ENCODE measurements at places on chromosomes 16 and 17.

DNA sequence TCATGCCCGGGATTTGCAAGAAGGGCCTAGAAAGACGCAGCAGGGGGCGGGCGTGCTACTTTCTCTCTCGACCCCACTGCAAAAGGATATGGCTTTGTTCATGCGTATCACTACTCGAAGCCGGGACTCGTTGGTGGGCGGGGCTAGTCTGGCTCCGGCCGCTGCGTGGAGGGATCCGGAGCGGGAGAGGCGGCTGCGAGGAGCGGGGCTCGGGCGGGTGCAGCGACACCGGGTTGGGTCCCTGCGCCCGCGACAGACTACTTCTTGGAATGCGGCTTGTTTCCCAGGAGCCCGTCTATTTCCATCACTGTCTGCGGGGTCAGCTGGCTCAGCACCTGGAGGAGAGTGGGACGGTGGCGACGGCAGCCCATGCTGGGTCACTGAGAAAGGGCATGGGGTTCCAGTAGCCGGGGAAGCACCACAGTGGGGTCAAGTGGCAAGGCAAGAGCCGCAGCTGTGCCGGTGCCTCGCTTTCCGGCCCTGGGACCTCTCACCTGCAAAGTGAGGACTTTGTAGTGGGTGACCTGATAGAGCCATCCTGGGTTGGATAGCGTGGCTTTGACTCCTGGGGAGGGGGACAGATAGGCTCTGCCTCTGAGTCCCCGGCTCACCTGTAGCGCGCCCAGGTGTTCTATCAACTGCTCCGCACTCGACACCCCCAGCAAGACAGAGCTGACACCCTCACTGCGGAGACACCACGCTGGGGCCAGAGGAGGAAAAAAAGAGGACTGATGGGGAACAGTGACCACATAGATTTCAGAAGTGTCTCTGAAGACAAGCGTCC, 6.6 kb downstream of the KCNAB3 start:
- DNase-seq, result no peak

DNA sequence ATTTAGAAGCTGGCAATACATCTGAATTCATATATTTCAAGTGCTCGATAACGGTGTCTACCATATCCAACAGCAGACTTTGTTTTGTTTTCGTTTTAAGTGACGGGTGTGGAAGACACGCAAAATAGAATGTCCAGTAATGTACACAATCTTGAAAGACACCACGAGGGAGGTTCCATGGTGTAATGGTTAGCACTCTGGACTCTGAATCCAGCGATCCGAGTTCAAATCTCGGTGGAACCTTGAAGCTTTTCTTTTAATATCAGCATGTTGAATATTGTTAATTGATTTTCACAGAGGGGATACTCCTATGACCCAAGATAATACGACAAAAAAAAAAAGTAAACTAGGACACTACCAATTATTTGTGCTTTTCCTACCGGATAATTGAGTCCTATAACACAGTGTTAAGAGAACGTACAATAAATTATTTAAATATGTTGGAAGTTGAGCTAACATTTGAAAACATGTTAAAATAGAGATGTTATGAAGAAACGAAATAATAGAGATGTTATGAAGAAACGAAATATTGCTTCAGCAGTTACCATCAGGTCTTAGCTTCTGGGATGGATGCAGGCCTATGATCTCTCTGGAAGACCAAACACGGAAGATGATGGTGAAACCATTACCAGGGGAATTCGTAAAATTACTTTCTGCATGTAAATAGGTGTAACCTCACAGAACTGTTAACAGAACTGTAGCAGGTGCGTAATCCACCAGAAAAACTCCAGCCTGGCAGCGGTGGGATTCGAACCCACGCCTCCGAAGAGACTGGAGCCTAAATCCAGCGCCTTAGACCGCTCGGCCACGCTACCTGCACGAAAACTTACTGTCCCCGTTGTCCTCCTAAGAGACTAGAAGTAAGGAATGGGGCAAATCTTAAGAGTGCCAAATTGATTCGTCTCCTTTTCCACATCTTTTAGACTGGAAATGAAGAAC, 1.5 kb upstream of the ALOXE3 start:
- peak; percentile 93 for DNase-seq

DNA sequence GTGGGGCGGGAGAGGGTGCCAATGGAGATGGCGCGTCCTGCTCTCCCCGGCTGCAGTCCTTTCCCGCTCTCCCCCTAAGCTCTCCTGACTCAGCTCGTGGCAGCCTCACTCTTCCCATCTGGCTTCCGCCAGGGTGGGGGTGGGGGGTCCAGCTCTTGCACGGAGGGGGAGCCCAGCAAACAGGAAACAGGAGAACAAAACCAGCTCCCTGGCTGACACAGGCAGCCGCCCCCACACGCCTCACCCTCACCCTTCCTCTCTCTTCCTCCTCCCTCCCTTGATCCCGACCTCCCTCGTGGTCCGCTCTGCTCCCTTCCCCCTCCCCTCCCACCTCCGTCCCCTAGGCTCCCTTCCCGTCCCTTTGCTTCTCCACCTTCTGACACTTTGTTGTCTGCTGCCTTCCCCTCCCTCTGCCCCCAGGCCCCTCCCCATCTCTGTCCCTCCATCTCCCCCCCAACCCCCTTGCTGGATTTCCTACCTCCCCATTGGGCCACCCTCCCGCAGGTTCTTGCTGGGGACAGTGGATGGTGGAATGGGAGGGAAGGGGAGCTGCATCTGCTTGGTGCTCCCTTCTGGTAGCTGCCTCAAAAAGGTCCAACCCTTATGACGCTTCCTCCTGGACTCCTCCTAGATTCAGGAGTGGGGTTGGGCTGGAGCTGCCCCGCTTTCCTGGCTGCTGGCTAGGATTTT, 23.7 kb downstream of the ARHGAP23 start:
- no peak for DNase-seq

DNA sequence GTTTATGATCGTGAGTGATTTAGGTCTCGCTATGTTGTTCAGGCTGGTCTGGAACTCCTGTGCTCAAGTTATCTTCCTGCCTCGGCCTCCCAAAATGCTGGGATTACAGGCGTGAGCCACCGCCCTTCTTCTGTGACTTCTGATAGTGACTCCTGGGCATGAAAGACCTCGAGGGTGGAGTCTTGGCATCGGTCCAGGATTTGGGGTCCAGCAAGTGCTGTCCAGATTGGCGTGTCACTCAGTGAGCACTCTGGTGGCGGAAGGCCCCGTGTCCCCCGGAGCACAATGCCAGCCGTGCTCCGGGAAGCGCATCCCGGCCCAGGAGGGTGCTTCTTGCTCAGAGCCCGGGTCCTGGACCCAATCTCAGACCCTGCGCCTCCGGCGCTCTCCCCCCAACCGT, 6.8 kb downstream of the OR1F1 start:
- DNase-seq, result no peak

DNA sequence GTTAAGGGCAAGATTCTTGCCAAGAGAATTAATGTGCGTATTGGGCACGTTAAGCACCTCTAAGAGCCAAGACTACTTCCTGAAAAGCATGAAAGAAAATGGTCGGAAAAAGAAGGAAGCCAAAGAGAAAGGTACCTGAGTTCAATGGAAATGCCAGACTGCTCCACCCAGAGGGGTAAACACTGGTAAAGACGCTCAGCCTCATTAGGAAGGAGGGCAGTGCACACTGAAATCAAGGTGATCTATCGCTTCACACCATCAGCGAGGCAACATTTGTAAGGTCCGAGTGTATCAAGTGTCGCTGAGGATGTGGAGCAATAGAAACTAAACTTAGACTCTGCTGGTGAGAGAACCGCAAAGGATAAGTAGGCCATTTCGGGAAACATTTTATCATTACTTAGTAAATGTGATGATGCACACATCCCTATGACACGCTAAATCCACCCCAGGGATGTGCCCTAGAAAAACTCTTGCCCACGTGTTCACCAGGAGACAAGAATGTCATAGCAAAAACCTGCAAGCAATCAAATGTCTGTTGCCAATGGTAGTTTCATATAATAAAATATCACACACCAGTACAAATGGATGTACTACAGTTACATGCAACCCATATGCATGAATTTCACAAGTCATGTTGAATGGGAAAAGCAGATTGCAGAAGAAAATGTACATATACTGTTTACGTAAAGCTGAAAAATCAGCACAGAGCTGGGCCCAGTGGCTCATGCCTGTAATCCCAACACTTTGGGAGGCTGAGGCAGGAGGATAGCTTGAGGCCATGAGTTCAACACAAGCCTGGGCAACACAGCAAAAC, 23.6 kb downstream of the CNTROB start:
- no peak for DNase-seq

GRCh38 chr17:40611840-40612474, 35.7 kb downstream of the SMARCE1 start:
- no peak for DNase-seq

- DNase-seq, result no peak
Observed at GRCh38 chr17:59289981-59290301, 41.5 kb upstream of the YPEL2 start.

- DNase-seq, result no peak
Observed at GRCh38 chr16:86665319-86665675, 86.9 kb downstream of the FOXL1 start.

DNA sequence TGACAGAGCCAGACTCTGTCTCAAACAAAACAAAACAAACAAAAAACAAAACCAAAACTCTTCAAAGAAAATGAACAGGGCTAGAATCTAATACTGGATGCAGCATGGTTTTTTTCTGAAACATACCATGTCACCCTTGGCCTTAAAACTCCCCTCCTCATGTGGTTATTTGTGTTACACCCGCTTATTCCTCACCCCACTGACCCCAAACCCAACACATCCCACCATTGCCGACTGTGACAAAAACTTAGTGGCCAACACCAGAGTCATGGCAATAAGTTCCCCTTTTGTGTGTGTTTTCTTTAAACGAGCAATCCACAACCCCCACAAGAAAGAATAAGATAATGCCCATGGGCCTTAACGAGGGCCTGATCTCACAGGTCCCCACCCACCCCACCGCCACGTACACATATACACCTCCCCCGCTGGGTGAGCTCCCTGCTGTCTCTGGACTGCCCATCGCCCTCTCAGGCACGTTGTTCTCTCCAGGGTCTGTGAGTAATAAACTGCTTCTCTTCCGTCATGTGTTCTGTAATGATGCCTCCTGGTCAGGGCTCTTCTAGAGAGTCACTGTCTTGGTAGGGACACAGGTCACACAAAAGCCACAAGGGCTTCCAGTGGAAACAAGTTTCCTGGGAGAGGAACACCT, 16.8 kb upstream of the ENGASE start:
- no peak for DNase-seq

DNA sequence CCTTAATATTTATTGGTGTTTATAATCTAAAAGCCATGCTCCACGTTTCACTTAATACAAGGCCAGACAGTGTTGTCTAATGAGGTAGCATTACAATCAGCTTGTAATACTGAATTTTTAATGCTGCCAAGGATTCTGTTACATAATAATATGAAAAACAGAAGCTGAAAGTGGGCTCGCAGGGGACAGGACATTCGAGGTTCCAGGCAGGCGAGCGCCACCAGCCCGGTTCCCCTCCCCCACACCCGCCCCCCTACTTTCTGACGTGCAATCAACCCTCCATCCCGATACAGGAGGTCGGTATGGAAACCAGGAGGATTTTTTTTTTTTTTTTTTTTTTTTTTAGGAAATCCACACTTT, 6.2 kb upstream of the ZFHX3 start:
- no peak for DNase-seq

GRCh38 chr16:63682844-63683243, 1439.0 kb downstream of the CDH11 start:
- no peak for DNase-seq

DNA sequence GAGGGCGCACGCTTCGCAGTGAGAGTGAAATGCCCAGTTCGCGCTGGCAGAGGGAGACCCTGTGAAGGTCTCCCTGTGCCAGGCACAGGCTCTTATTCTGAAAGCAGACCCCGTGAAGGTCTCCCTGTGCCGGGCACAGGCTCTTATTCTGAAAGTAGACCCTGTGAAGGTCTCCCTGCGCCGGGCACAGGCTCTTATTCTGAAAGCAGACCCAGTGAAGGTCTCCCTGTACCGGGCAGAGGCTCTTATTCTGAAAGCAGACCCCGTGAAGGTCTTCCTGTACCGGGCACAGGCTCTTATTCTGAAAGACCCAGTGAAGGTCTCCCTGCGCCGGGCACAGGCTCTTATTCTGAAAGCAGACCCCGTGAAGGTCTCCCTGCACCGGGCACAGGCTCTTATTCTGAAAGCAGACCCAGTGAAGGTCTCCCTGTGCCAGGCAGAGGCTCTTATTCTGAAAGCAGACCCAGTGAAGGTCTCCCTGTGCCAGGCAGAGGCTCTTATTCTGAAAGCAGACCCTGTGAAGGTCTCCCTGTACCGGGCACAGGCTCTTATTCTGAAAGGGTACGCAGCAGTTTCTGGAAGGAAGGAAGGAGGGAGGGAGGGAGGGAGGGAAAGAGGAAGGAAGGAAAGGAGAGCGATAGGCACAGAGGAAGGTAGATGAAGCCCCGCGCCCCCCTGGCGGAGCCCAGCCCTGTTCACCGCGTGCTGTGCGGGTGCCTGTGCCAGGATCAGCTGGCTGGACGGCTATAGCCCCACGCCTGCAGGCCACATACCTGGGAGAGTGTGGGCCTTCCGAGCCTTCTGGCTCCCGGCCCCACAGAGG, 55.3 kb downstream of the WDR45B start:
- peak; percentile 48 for DNase-seq

DNA sequence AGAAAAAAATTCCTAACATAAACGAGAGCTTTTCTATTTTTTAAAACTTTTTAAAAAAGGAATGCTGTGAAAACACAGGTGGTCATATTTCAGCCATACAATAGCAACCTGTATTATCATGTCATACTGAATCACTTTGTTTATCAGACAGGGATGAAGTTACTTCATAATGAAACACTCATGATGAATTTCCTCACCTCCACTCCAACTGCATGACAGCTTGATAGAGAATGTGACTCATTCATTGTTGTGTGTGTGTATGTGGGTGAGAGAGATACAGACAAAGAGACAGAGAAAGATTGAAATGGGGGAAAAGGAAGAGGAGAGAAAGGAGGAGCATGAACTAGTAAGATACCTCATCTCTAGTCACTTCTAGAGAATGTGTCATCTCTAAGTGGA, 109.0 kb downstream of the SYCE1L start:
- peak; percentile 21 for DNase-seq

All from keratinocyte (primary cell).